Activated naive CD4-positive, alpha-beta T cell (primary cell): ENCODE measurements at places on chromosomes 5 and 9.

- no peak for DNase-seq
Observed at GRCh38 chr5:150309101-150309885, 6.6 kb upstream of the ARSI start.

DNA sequence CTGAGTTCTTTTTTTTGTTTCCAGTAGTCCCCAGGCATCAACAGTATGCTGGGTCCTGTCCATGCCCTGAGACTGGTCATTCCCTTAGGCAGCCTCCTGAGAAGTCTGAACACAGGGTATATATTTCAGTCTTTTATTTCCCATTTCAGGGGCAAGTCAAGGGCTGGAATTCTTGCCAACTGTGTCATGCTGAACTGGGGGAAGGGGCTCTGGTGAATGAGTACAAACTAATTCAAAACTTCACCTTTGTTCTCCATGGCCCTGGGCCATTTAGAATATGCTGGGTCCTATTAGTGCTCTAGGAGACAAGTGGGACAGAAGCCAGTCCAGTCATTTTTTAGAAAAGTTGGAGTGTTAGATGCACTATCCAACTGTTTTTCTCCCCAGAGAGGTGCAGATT is 170.3 kb downstream of the TMC1 start:
- no peak for DNase-seq

- no peak for DNase-seq
Observed at GRCh38 chr9:133112663-133113026, 8.4 kb downstream of the RALGDS start.

GRCh38 chr5:94433397-94434163 is 184.8 kb downstream of the KIAA0825 start:
- DNase-seq = no peak

DNA sequence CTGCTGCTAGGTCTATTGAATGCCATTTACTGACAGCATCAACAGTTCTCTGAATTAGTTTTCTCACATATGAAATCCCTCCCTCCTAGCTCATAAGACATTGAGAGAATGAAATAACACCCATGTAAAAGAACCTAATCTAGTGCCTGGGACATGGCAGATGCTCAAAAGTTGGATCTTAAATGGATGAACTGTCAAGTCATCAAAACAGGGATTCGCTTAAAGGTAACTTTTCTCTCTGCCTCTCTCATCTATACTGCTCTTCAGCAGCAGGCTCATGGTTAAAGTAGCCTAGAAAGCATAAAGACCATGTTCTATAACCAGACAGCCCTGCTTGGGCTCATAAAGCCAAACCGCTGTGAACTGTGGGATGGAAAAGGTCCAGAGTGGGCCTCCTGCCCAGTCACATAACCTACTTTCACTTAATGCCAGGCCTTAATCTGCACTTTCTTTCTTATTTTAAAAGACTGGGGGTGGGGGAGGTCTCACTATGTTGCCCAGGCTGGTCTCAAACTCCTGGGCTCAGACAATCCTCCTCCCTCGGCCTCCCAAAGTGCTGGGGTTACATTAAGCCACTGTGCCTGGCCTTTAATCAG is 3.7 kb downstream of the TMEM245 start:
- no peak for DNase-seq

- no peak for DNase-seq
Observed at GRCh38 chr5:97049175-97049574, 93.2 kb downstream of the LIX1 start.

GRCh38 chr5:140141241-140141640 is 15.5 kb downstream of the IGIP start:
- no peak for DNase-seq

GRCh38 chr5:54007827-54008777 is 302.3 kb downstream of the ARL15 start:
- DNase-seq = no peak

DNA sequence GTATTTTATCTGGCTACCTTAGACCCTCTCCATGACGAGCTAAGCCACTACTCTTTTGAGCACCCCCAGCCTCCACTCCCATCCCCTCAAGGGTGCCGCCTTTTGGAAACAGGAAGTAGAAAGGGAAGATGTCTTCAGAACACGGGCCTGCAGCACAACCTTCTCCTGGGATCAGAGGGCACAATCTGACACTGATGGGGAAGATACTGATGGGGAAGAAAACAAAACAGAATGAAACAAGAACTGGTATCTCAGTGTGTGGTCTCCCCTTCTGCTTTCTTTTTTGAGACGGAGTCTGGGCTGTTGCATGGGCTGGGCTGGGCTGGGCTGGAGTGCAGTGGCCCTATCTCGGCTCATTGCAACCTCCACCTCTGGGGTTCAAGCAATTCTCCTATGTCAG is 539.7 kb upstream of the DAP start:
- DNase-seq = no peak
